ENCODE measurements at places on chromosomes 7 and 10.
A peak's percentile ranks its signal among the peaks of the same experiment; 100 is the strongest.

DNA sequence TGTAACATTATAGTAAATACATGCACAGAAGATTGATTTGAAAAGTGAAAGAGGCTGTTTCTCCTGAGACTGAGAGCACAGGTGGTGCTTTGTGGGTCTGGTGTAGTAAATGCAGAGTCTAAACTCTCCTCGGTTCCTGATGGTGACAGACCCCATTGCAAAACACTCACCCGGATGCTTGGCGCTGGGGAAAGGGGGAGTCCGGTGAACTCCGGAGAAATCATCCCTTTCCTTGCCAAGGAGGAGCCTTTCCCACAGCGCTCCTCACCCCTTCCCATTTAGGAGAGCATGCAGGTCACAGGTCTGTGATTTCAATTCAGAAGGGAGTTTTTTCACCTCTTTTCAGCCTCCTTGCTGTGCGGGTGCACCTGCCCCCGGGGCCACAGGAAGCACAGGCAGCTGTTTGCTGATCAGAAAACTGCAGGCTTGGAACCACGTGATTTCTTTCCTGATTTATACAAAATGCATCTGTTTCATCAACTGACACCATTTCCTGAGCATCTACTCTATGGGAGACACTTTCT is 75.6 kb upstream of the LYZL2 start:
- peak; percentile 5 for ATAC-seq

- ATAC-seq: peak; percentile 42
Measured at GRCh38 chr7:11170863-11171568, 197.3 kb downstream of the PHF14 start.

- ATAC-seq: no peak
Measured at GRCh38 chr7:47100817-47101435, 481.0 kb downstream of the TNS3 start.

GRCh38 chr7:78350926-78351325 is 552.4 kb downstream of the PHTF2 start:
- ATAC-seq: no peak

GRCh38 chr7:121807078-121807477 is 65.9 kb upstream of the PTPRZ1 start:
- no peak for ATAC-seq

GRCh38 chr7:32069116-32069650 is 1.0 kb downstream of the PDE1C start:
- no peak for ATAC-seq

DNA sequence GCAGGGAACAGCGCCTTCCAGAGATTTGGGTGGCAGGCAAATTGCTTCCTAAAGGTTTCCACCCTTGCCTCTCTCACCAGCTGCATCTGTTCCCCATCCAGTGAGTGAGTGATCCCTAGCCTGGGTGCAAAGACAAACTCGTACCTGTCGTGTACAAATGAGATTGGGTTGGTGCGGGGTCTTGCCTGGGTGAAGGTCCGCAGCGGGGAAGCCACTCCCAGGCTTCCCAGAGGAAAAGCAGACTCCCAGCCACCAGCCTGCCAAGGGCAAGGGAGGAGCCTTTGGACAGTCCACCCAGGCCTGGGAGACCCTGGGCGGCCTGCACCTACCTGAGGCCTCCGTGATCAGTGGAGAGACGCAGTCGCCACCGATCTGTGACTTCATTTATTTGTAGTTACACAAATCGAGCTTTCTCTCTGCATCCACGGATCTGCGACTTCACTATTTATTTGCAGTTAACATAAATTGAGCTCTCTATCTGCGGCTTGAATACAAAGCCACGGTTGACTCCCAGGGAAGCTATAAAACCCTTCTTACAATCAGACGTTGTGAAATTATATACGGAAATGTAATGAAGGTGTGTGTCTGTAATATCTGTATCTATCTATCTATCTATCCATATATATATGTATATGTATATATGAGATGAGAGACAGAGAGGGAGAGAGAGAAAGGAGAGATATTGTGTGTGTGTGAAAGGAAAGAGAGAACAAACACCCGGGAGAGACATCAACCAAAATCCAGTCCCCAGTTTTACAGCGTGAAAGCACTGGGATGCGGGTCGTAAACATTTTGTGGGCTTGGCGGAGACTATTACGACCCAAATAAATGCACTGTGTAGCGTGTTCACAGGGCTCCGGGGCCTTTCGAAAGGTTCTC is 3.0 kb upstream of the HOXA7 start:
- ATAC-seq: no peak

DNA sequence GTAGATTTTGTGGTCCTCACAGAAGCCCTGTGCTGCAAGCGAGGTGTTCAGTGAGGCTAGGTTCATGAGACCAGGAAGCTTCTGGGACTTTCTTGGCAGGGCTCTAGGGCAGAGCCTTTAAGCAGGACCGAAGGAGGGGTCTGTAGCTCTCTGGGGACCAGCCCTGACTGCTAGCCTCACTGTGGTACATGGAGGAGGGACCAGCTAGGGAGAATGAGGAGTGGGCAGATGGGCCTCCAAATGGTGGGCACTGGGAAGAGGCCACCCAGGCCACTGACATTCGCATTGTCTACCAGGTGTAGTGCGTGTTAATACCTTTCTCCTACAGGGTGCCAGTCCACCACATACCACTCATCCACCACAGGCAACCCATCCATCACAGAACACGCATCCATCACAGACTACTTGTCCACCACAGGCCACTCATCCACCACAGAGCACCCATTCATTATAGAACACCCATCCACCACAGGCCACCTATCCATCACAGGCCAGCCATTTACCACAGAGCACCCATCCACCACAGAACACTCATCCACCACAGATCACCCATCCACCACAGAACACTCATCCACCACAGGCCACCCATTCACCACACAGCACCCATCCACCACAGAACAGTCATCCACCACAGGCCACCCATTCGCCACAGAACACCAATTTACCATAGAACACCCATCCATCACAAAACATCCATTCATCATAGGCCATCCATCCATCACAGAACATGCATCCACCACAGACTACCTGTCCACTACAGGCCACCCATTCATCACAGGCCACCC is 31.6 kb upstream of the ZNF488 start:
- ATAC-seq: peak; percentile 77

DNA sequence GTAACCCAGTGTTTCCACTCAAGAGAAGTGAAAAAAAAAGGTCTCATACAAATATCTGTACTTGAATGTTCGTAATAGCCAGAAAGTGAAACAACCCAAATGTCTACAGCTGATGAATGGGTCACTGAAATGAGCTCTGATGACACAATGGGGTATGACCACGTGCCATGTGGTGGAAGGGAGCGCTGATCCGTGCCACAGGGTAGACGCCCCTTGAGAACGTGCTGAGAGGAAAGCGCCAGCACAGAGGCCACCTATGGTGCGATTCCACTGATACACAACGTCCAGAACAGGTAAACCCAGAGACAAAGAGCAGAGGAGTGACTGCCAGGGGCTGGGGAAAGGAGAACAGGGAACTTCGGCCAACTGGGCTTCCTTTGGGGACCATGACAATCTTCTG is 50.3 kb downstream of the MAD1L1 start:
- no peak for ATAC-seq

DNA sequence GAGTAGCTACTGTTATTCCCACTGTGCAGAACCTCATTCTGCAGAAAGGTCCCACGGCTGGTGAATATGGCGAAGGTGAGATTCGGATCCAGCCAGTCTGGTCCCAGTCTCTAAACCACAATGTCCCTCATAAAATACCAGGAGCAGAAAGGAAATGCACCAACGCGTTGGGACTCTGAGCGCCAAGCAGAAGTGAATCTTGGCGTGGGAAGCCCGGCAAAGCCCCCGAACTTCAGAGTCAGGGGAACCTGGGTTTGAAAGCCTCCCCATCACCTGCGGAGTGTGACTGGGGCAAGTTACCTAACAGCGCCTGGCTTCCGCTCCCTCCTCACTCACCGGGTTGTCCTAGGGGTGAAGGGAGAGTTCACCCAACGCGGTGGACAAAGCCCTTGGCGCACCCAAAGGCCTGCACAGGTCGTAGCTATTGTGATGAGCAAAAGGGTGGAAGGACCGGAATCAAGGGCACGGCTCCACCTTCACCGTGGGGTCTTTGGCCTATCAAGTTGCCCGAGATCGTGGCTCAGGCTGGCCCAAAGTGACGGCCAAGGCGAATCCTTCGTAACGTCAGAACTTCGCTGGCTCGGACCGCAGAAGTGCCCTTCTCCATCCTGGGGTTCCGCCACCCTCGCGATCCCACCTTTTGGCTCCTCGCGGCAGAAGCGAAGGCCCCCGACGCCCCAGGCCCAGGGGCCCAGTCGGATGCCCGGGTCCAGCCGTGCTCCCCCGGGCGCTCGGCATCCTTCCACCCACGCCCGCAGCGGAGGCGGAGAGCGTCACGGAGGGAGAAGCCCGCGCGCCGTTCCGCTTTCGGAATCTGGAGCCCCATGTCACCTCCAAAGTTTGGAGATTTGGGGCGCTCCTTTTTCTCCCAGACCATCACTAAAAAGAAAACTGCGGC is 811 bp downstream of the RGS10 start:
- ATAC-seq: peak; percentile 24

GRCh38 chr10:14385596-14386593 is 55.2 kb upstream of the FRMD4A start:
- peak; percentile 79 for ATAC-seq

DNA sequence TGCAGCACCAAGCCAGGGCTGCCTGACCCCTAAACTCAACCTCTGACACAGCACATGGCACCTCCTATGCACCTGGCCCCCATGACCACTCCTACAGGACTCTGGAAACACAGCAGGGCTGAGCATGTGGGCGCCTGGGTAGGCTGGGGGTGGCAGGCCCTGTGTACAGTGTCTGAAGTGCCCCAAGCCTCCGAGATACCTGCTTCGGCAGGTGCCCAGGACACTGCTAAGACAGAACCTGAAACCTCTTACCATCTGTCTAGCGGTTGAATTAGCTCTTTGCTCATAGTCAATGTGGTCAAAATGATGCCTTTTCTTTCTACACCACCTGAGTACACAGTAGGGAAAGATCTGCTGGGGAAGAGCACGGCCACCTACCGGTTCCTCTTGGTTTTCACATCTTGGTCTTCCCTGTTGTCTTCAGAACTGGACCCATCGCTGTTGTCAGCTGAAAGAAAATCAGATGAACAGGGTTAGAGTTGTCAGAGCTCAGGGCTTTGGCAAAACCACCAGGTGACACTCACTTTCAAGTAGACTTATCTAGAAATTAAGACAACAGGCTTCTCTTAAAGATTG is 177.4 kb downstream of the TCERG1L start:
- no peak for ATAC-seq

DNA sequence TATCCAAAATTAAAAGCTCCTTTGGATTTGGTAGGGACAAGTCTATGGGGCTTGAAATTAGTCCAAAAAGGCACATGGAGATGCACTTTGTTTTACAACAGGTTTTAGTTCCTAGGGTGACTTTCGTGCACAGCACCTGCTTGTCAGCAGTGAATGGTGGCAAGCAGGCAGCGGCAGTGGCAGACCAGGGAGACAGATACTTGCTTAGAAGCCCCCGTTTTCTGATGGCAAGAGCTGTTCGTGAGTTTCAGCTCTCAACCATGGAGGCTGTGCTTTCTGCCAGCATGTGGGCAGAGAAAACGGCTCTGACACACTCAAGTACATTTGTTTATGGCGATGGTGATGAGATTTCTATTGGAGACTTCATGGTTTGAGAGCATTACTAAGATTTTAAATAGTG is 61.7 kb upstream of the SHH start:
- ATAC-seq: no peak

- peak; percentile 31 for ATAC-seq
Measured at GRCh38 chr7:35701287-35701900, 6.5 kb upstream of the HERPUD2 start.

GRCh38 chr10:34102893-34103506 is 712.1 kb downstream of the PARD3 start:
- no peak for ATAC-seq

- ATAC-seq: no peak
Measured at GRCh38 chr10:124158592-124158991, 65.2 kb upstream of the CHST15 start.

GRCh38 chr7:141702047-141702567 is at the start of gene DENND11:
Gene DENND11, minus strand, starts transcription at chr7:141702166. Its CDS starts 13 bp downstream, at chr7:141702153.
- peak; percentile 85 for ATAC-seq

DNA sequence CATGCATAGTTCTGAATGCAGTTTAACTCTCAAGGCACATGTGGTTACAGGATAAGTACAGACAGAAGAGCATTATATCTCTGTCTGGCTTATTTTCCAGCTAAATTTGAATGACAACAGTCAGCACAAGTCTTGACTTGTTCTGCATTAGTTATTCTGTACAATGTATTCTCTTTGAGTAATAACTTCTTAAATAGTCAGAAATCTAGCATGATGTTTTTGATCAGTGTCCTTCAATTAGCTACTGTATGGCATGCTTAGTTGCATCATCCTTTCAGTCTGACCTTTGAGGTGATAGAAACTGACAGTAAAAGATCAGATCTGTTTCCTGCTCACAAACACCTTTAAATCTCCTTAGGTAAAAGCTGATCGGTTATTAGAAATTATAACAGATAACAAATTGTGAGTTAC is 118.1 kb downstream of the ARL4A start:
- no peak for ATAC-seq

DNA sequence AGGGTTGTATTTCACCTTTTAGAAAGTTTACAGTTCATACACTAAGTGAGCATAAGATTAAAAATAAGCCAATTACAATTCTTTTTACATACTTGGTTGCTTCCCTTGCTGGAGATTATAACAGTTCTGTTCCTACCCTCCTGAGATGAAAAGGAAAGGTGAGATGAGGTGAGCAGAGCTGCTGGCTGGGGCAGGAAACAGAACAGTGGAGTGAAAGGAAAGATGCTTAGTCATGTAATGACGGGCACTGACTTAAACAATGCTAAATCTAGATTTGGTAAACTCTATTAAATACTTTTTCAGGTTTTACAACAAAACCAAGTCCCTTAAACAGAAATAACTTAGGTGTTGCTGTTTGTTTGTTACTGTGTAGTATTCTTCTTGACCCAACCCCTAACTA is 19.9 kb upstream of the ZEB1 start:
- peak; percentile 49 for ATAC-seq

DNA sequence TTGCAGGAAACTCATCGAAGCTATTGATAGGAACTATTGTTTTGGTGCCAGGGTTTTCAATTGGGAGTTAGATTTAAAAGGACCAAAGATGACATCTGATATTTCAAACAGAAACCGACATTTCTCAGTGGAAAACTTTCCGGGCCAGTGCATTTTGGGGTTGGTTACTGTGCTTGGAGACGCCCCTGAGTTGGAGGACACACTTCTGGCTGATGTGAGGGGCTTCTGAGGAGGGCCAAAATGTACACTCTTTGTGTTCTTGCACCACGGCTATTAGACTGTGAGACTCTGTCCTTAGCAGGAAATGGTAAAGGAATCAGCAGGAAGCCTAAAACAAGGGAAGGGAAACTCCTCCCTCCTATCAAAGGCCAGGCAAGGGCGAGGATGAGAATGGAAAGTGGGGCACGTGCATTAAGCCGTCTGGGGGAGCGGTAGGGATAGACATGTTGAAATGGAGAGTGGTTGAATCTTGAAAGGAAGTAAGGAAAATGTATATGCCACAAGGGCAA is 1.8 kb upstream of the SRGN start:
- ATAC-seq: no peak

DNA sequence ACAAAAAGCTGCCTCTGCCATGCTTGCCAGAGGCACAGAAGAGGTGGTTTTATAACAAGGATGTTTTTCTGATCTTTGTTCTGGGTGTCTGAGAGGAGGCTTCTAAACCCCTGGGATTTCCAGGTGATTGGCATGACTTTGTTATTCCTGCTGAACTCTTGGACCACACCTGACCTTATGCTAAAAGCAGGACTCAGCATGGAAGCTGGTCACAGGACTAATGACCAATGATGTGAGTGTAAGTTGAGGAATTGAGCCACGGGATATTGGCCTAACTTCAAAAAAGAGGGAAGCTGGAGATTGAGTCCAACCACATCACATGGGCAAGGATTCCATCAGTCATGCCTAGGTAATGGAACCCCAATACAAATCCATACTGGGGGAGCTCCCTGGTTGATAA is 437.9 kb downstream of the POM121L12 start:
- no peak for ATAC-seq
